Activated T-helper 2 cell treated with anti-CD3 and anti-CD28 coated beads, Interferon-gamma antibody, Interleukin-2, Interleukin-4, amounts not matched to agents 10 μg/mL and 5 μg/mL and 100 μg/mL, durations not matched to agents 14 hours and 24 hours and 36 hours (primary cell): ENCODE measurements at places on chromosomes 5 and 9. TPM values are rescaled to one million over a fixed set of nuclear protein-coding genes. Genes with fewer than 3 reads are reported as not detected.

- H3K4me3 ChIP-seq, result no peak within 1 kb of the TSS
- no peaks in the 10 kb centered on the region for H3K4me1 ChIP-seq
- H3K27ac ChIP-seq, result no peak within 1 kb of the TSS
- peaks cover 53% of the 10 kb centered on the region for H3K27me3 ChIP-seq
Measured at GRCh38 chr5:33936381-33937016, at the start of gene RXFP3. RXFP3 (plus strand) TSS chr5:33936386; CDS start chr5:33936741, 355 bp downstream.

The MYMK gene
- not detected in 2 replicates for total RNA-seq

The GAPT gene
- not detected in 2 replicates for total RNA-seq

- H3K27ac ChIP-seq, result no peak overlapping the region
- H3K27me3 ChIP-seq, result peaks cover 2% of the 10 kb centered on the region
- H3K4me1 ChIP-seq, result peaks cover 5% of the 10 kb centered on the region
- H3K36me3 ChIP-seq, result no peaks in the 10 kb centered on the region
- no peak for DNase-seq
- no peak overlapping the region for H3K4me3 ChIP-seq
Measured at GRCh38 chr5:122704247-122705036, 70.4 kb upstream of the SNX2 start.

The RAB3C gene
- not detected in 2 replicates for total RNA-seq

GRCh38 chr9:134544388-134545214, 97.0 kb upstream of the COL5A1 start:
- H3K4me1 ChIP-seq, result no peaks in the 10 kb centered on the region
- no peak for DNase-seq
- H3K27me3 ChIP-seq, result no peaks in the 10 kb centered on the region
- no peaks in the 10 kb centered on the region for H3K36me3 ChIP-seq
- H3K4me3 ChIP-seq, result no peak overlapping the region
- H3K27ac ChIP-seq, result no peak overlapping the region

- no peaks in the 10 kb centered on the region for H3K4me1 ChIP-seq
- no peak overlapping the region for H3K27ac ChIP-seq
- no peak for DNase-seq
- no peak overlapping the region for H3K4me3 ChIP-seq
- no peaks in the 10 kb centered on the region for H3K36me3 ChIP-seq
Measured at GRCh38 chr9:6584881-6585597, 60.5 kb downstream of the GLDC start.

GRCh38 chr5:172285226-172286143, 1.9 kb upstream of the UBTD2 start:
- H3K36me3 ChIP-seq, result no peaks in the 10 kb centered on the region
- H3K27me3 ChIP-seq, result peaks cover 27% of the 10 kb centered on the region
- no peak overlapping the region for H3K27ac ChIP-seq
- peak overlapping the region; percentile 80 for H3K4me3 ChIP-seq
- DNase-seq, result no peak
- H3K4me1 ChIP-seq, result peaks cover 24% of the 10 kb centered on the region

The PCDHB4 gene
- total RNA-seq, result not detected in 2 replicates

- no peak for DNase-seq
- no peaks in the 10 kb centered on the region for H3K27me3 ChIP-seq
- no peak overlapping the region for H3K4me3 ChIP-seq
- peaks cover 32% of the 10 kb centered on the region for H3K36me3 ChIP-seq
- peaks cover 31% of the 10 kb centered on the region for H3K4me1 ChIP-seq
- no peak overlapping the region for H3K27ac ChIP-seq
Measured at GRCh38 chr9:124392871-124393460, 22.3 kb downstream of the PSMB7 start.

The PTGES gene
- total RNA-seq, result 0.34 and 0.39 TPM in 2 replicates

DNA sequence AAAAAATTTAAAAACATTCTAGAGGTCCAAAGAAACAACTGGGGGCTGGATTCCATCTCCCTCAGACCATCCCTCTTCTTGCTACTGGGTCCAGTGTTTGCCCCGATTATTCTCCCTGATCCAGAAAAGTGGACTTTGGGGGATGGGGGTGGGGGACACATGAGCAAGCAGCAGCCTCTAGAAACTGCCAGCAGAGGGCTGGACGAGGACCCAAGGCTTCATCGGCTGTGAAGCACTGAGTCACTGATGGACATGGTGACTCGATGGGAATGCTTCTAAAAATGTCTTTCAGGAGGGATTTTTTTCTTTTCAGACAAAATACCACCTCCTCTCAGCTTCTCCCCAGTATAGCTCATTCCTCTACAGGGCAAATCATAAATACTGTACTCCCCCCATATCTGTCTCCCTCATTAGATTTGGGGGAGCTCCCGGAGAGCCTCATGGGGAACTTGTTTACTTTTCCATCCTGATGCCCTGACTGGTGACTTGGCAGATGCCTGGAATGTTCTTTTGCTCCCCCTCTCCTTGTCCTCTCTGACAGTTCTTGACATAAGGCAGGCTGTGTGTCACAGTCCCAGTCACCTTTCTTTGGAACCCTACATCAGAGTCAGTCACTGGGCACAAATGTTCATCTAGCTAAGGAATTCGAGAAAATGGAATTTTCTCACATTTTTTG, 67.2 kb upstream of the STC2 start:
- H3K4me3 ChIP-seq, result no peak overlapping the region
- H3K4me1 ChIP-seq, result no peaks in the 10 kb centered on the region
- no peak overlapping the region for H3K27ac ChIP-seq
- no peaks in the 10 kb centered on the region for H3K36me3 ChIP-seq
- peaks cover 5% of the 10 kb centered on the region for H3K27me3 ChIP-seq

The SIT1 gene
- 90.2 and 92.1 TPM in 2 replicates for total RNA-seq

DNA sequence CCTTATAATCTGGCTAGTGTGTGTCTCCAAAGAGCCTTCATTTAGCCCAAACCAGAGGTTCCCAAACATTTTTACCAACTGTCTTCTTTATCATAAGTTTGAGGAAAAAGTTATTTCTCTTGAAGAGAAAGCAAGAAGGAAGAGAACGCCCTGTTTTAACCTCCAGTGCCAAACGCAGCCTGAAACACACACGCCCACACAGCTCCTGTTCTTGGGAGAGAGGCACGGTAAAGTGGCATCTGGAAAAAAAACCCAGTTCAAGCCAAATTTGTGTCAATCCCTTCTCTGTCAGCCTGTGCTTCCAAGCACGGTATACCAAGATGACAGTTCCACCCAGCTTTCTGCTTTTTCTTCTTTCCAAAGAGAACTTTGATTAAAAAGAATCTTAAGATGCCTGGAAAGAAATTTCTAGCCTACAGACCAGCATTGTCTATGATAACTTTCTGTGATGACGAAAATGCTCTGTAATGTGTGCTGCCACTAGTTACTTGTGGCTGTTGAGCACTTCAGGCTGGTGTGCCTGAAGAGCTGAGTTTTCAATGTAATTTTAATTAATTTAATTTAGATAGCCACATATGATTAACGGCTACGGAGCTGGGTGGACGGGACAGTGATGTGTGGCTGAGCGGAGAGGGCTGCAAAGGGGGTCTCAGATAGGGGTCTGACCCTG, 62.3 kb downstream of the ACER2 start:
- H3K4me3 ChIP-seq, result no peak overlapping the region
- H3K4me1 ChIP-seq, result peaks cover 13% of the 10 kb centered on the region
